Activated T-cell treated with anti-CD3 and anti-CD28 coated beads for 4 hours (primary cell): ENCODE measurements at places on chromosomes 12 and 14.

- DNase-seq = no peak
Observed at GRCh38 chr14:101875727-101876554, 88.4 kb upstream of the DYNC1H1 start.

DNA sequence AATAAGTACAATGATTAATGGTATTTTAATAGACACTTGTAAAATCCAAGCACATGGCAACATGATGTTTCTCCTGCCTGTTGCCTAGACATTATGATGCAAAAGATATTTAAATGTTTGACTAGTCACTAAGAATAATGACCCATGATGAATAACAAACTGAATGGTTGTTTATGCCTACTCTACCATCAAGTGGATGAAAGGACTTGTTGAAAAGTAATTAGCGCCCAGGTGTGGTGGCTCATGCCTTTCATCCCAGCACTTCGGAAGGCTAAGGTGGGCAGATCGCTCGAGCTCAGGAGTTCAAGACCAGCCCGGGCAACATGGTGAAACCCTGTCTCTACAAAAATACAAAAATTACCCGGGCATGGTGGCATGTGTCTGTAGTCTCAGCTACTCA, 30.7 kb downstream of the KIF21A start:
- DNase-seq = no peak

GRCh38 chr12:88946372-88946997, 366.2 kb upstream of the KITLG start:
- no peak for DNase-seq

DNA sequence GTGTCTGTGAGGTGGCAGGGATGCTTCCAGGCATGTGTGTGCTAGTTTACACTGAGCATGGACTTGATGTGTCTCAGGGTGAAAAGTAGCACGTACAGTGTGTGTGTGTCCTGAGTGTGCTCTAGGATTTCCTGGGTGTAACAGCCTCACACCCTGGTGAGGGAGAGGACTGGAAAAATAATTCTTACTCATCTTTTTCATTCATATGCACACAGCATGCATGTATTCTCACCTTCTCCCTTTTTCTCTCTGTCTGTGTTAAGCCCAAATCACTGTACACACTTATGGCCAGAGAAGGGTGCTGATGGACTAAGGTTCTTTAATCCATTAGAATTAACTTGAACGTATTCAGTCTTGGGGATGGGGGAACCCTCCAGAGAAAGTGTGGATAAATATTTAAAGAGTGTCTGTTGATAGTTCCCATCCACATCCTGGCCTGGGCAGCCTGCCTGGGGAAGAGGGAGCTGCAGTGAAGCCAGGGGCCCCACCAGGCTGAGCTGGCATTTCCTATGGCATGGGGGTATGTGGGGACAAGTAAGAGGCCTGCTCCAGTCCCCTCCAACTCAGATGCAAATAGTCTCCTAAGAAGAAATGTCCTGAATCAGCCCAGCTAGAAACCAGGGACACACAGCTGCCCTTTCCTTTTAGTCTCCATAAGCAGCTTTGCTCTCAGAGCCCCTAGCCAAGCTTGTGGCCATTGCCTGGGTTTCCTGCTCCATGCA, 1.1 kb upstream of the HOXC8 start:
- no peak for DNase-seq

DNA sequence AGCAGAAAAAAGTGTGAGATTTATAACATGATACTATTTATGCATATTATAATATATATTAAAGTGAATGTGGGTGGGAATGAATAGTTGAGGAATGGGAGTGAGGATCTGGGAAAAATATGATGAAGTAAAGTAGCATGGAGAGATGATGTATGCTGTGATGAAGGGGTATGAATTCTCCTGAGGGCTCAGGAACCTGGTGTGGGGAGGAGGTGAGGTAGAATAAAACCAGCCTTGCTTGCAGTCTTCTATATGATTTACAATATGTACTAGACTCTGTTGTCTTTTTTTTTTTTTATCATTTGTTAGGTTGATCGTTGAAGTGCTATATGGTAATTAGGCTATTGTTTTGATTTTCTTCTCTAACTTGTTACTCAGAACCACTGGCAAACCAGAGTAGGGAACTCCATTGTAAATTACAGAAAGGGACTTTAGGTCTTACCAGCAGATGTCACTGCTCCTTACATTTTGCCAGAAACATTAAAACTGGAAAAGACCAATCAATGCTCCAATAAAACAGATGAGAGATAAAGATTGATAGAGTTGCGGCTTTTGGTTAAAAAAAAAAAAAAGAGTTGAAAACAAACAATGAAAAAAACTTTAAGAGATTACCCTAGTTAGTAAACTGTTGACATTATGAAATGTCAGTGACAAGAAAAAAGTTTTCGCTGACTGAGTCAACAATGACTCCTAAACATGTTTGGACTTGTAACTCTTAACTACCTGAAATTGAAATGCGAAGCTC, 39.9 kb downstream of the ATL1 start:
- no peak for DNase-seq

DNA sequence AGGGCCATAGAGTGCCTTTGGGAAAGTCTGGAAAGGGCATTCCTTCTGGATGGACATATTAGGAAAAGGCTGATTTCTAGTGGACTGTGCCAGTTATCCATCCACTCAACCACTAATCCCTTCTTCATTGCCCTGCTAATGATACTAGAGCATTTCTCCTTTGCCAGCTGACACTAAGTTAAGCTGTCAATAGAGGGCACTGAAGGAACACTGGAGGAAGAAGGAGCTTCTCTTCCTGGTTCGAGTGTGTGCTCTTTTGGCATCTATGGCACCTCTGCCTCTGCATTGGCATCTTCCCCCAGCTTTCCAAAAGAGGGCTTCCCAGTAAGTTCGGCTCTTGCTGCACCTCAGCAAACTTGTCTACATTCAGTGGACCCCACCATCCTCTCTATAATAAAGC, 165.4 kb downstream of the DERA start:
- no peak for DNase-seq

- no peak for DNase-seq
Observed at GRCh38 chr12:11724888-11725311, 75.4 kb downstream of the ETV6 start.

GRCh38 chr12:49582201-49582600, 14.3 kb upstream of the MCRS1 start:
- no peak for DNase-seq

GRCh38 chr12:3727877-3728632, 24.9 kb downstream of the CRACR2A start:
- no peak for DNase-seq

DNA sequence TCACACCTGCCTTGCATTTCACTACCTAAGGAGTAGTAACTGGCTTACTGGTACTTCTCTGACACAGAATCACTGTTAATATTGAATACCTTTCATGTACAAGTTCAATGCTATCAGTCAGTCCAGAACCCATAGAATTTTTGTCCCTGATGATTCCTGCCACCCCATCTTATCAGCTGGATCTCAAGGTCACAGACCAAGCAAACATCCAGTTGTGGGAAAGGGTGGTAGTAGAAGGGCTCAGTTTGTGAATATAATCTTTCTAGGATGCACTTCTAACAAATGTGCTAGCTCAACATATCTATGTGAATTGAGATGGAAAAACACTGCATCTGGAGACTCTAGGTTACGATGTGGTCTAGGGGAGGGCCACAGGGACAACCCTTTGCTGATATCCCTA, 14.1 kb downstream of the PPP1CC start:
- no peak for DNase-seq

DNA sequence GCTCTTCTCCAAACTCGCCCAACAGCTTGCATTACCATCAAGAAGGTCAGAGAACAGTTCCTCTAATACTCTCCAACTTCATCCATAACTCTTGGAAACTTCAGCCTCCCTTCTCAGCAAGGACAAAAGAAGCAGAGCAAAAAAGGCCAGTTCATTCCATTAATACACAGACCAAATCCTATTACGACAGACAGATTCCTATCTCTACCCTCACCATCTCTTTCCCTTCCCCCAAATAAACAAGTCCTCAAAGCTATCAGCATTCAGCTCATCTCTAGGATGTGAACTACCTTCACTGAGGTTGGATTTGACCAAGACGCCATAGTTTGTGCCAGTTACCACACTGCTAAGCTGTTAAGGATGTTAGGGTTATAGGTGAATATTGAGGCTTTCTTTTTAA, 25.2 kb downstream of the SINHCAF start:
- DNase-seq = no peak

- no peak for DNase-seq
Observed at GRCh38 chr14:103694572-103695026, 20.7 kb downstream of the XRCC3 start.
